CD4-positive, alpha-beta T cell treated with Interleukin-12 subunit alpha and Interleukin-12 subunit beta, for 1 hour (primary cell): ENCODE measurements at places on chromosomes 12 and 14.

- DNase-seq = no peak
Observed at GRCh38 chr12:66848967-66849366, 170.1 kb upstream of the GRIP1 start.

DNA sequence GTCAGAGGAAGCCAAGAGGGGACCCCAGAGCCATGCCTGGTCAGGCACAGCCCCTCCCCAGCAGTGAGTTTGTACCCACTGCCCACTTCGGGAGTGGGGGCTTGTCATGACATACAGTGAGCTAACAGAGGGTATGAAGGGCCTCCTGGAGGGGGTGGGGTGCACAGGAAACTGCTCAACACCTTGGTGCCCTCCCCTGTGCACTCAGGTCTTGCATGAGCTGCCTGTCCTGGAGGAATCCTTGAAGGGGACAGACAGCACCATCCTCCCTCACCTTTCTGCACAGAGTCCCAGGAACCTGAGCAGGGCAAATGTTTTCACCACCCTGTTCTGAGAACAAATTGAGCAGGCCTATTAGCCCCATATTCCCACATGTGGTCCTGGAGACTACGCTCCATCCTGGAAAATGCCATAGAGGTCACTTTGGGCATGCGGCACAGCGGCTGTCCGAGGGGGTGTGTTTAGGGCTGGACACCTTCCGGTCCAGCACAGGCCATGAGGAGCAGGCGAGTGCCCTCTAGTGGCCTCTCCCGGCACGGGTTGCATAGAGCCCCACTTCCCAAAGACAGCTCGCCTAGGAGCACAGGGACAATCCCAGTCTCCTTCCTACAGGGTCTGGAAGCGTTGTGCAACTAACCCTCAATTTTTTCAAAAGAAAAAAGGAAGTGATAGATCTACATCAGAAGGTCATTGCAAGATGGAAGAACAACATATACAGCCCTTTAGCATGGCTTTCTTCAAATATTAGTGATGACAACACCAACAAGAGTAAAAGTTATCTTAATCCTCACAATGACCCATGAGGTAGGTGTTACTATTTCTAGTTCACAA lies 31.9 kb upstream of the ZFP36L1 start:
- DNase-seq = peak; percentile 30

DNA sequence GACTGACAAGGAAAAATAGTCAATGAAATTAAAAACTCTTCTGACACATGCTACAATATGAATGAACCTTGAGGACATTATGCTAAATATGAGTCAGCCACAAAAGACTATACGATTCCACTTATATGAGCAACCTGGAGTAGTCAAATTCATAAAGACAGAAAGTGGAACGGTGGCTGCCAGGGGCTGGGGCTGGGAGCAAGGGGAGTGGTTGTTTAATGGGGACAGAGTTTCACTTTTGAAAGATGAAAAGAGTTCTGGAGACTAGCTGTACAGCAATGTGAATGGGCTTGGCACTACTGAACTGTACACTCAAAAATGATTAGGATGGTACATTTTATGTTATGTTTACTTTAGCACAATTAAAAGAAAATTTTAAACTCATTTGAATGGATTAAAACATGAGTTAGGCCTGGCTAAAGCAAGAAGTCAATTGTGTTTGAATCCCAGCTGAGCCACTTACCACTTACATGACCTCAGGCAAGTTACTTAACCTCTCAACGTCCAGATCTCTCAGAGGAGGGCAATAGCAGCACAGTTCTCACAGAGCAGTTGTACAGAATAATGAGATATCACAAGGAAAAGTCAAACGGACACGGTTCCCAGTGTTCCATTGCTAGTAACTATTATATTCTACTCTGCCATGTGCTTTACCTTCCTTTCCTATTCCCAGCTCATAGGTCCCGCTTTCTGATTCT lies 102.5 kb downstream of the SPTSSA start:
- DNase-seq = no peak

DNA sequence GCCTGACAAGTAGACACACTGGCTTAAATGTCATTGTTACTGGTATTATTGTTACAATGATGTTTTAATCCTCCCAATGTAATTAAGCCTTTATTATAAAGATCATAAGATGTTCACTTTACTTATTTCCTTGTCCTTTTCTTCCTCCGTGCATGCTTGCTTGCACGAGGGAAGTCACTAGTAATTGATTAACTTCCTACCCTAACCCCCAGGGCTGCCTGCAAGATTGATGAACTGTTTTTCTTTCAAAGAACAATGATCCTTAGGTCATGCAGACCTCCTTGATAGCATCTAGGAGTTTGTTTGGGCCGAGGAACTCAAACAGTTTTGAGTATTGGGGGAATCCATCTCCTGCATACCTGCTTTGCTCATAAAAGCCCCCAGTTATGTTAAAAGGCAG lies 43.0 kb downstream of the GLRX5 start:
- DNase-seq = no peak

GRCh38 chr14:24432259-24433131 lies 2.7 kb downstream of the KHNYN start:
- DNase-seq = no peak

DNA sequence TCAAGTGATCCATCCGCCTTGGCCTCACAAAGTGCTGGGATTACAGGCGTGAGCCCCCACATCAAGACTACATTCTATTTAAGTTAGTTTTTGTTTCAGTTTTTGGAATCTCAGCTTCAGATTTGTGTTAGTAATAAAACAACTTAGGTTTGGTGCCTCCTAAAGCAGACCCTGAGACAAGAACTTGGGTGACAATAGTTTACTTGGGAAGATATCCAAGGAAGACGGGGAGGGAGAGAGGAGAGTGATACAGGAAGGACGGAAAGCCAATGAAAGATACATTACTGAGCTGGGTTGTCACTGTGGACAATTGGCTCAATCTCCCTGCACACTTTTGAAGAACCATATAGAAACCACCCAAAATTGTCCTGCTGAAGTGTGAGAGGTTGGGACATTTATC lies 22.6 kb upstream of the PTGR2 start:
- DNase-seq = no peak
